Fibroblast of skin of right quadriceps (primary cell): ENCODE measurements at places on chromosomes 5 and 9.

DNA sequence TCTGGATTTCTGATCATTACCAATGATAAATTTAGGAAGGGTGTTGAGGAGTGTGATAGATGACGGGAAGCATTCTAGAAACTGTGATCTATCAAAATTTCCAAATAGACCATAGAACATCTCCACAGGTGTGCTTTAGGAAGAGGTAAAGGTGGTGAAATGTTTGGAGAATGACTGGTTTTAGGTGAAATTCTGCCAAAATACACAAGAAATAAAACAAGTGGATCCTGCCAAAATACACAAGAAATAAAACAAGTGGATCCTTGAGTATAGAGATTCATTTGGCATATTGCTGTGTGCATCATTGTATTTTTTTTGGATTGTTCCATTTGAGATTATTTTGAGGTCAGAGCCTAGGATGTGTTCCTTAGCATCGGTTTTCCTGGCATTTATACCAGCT, 88.3 kb upstream of the CTNND2 start:
- no peak for DNase-seq

DNA sequence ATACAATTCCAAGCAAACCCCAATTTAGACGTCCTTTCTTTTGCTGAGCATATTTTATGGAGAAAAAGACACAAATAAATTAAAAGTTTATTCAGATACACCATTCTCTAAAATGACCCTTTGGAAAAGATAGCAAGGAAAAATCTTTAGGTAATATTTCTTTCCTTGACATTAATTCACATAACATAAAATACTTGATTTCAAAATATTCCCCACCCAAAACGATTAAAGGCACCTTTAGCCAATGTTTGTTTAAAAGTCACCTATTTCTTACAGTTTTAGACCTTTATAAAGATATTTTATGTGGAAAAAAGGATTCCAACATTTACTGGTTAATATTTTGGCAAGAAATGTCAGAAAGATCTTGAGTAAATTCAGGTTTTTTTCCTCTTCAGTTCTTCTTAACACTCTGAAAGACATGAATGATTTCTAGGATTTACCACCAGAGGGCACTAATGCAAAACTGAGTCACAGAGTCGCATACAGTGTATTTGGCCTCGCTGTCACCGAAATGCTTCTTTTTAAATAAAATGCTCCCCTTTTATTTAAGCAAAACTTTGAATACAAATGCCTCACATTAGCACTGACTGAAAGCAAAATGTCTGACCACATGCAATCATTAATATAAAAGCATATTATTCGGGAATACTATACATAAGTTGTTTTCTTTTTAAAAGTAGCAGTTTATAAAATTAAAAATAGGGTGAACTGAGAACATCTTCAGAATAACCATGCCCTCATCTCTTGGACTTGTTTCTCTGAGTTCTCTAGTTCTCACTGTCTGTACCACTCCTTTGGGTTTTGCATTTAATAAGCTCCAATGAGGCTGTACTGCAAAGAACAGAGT, 122.5 kb downstream of the SLC1A3 start:
- peak; percentile 61 for DNase-seq

- peak; percentile 83 for DNase-seq
Measured at GRCh38 chr5:135944967-135945560, 9.7 kb downstream of the LECT2 start.

DNA sequence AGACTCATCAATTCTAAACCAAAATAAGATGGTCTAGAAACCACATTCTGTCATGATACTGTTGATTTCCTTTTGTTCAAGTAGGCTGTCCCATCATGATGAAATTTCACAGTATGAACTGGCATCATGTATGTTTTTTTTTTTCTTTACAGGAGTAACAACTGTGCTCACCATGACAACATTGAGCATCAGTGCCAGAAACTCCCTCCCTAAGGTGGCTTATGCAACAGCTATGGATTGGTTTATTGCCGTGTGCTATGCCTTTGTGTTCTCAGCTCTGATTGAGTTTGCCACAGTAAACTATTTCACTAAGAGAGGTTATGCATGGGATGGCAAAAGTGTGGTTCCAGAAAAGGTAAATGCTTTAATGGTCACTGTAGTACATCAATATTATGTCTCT, 47.6 kb downstream of the GABRA1 start:
- no peak for DNase-seq

DNA sequence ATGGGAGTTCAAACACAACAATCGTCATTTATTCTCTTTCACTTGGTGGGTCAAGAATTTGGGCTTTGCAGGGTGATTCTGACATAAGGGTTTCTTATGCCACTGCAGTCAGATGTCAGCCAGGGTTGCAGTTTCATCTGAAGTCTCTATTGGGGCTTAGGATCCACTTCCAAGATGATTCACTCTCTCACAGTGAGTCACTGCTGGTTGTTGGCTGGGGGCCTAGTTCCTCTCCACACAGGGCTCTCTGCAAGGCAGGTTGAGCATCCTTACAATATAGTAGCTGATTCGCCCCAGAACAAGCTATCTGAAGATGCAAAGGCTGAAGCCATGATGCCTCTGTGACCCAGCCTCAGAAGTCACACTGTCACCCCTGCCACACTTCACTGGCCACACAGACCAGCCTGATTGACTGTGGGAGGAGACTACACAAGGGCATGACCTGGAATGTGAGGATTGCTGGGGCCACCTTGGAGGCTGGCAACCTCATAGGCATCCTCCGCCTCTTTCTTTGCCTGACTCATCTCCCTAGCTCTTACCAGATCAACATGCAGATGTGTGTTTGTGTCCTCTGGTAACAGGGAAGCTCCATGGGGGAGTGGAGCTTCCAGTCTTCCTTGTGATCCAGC, 4.5 kb upstream of the CARD19 start:
- DNase-seq = peak; percentile 80

DNA sequence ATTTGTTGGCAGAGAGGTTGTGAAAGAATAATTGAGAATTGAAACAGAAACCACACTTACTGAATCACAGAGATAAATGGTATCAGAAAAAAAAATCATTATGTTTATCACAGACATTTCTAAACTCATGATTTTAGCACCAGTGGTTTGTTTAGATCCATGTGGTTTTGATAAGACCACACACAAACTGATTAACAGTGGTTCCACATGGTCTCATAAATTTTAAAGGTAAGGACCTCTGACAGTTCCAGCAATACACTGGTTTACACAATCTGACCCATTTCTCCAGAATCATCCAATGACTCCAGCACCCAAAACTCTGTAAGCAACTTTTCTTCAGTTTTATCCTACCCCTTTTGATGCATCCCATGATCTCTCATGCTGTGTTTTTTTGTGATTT, 261.2 kb downstream of the ANXA1 start:
- DNase-seq = no peak

DNA sequence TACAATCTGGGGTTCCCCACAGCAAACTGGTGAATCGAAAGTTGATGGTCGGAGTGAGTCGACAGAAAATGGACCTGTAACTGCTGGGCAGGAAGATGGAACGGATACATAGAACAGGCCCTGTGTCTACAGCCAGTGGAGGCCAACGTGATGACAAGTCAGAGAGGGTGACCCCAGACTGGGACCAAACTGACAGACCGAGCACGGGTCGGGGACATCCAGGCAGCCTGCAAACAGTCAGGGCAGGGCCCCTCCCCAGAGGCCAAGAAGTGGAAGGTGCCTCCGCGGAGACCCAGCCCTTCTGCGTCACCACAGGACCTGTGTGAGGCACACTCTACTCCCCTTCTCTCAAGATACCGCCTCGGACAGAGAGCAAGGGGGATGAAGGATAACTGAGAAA, 25.1 kb upstream of the FANCC start:
- no peak for DNase-seq

- DNase-seq = no peak
Measured at GRCh38 chr5:40995801-40996586, 75.1 kb downstream of the MROH2B start.

- DNase-seq = no peak
Measured at GRCh38 chr5:74093561-74093960, 467.6 kb downstream of the ARHGEF28 start.

- DNase-seq = no peak
Measured at GRCh38 chr5:155402927-155403640, 389.5 kb downstream of the KIF4B start.

GRCh38 chr9:136292026-136292538, 11.8 kb downstream of the CCDC187 start:
- DNase-seq = no peak

DNA sequence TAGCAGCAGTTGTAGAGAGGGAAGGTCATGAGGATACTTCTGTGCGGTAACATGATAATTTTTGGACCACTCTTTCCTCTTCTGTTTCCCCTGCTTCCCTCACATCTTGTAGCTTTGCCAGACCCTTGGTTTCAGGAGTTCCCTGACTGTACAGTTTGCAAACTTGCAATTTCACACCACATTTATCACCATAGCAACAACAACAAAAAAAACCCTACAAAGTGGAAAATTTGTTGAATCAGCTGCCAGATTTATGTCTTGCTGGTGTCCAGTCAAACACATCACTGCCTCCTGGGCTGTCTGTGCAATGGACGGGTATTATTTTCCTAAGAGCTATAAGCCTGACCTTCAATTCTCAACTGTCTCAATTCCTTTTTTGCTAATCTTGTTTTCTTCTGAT, 751.6 kb downstream of the TLR4 start:
- DNase-seq = no peak

DNA sequence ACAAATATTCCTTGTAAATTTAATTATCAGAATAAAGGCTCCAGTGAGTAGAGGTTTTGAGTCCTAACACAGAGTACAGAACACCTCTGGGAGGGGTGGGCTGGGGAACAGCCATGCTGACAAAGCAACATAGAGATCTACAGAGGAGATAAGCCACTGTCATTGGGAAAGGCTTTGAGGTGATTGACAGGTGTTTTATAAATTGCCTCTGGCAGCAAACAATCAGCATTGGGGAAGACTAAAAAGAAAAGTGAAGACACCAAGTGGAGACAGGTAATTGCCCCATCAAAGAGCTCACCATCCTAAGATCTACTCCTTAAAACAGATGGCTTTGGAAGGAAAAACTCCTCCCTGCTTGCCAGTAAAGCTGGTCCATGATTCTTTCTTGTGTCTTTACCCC, 189.7 kb upstream of the TLE4 start:
- DNase-seq = no peak

GRCh38 chr5:145965804-145966203, 29.4 kb downstream of the SH3RF2 start:
- no peak for DNase-seq

GRCh38 chr9:72635197-72635596, 113.8 kb downstream of the TMC1 start:
- DNase-seq = no peak

DNA sequence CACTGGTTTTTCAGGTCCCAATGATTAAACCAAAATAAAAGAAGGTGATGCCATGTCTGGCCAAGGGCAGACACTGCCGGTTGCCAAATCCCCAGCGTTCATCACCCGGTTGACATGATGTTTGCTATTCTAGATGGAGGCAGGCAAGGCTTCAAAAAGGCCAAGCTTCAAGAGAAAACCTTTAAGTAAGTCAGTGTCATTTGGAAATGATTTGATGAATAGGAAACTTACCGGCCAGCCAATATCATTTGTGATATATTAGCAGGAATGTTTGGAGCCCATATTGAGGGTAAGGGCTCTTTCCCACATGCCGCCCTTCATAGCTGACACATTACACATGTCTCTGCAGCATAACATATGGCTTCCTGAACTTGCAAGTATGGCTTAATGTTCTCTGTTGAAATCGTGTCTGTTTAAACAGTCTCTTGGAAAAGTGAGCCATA, 89.5 kb upstream of the TTC23L start:
- peak; percentile 96 for DNase-seq

GRCh38 chr5:137563301-137563645, 64.1 kb upstream of the SPOCK1 start:
- no peak for DNase-seq

DNA sequence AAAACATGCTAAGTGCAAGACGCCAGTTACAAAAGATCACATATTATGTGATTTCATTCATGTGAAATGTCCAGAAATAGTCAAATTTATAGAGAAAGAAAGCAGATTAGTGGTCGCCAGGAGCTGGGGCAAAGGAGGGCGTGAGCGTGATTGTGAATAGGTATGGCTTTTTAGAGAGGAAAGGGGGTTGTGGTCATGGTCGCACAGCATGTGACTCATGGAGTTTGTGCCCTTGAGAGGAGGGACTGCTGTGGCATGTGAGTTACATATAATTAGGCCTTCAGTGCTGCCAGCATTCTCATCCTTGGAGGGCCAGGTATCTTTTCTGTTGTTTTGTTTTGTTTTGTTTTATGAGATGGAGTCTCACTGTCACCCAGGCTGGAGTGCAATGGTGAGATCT, 21.2 kb upstream of the MARCHF6 start:
- DNase-seq = no peak

DNA sequence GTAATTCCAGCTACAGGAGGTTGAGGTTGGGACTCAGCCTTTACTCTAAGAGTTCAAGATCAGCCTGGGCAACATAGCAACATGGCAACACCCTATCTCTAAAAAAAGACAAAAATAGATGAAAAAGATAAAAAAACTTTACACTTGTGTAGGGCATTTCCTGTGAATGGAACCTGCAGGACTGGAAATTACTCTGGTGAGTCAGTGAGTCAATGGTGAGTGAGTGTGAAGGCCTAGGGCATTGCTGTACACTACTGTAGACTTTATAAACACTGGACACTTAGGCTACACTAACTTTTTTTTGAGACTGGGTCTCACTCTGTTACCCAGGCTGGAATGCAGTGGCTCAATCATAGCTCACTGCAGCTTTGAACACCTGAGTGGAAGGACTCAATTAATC, 19.5 kb upstream of the ARSI start:
- peak; percentile 42 for DNase-seq

- DNase-seq = peak; percentile 26
Measured at GRCh38 chr5:58458743-58459145, 1.1 kb downstream of the PLK2 start.

DNA sequence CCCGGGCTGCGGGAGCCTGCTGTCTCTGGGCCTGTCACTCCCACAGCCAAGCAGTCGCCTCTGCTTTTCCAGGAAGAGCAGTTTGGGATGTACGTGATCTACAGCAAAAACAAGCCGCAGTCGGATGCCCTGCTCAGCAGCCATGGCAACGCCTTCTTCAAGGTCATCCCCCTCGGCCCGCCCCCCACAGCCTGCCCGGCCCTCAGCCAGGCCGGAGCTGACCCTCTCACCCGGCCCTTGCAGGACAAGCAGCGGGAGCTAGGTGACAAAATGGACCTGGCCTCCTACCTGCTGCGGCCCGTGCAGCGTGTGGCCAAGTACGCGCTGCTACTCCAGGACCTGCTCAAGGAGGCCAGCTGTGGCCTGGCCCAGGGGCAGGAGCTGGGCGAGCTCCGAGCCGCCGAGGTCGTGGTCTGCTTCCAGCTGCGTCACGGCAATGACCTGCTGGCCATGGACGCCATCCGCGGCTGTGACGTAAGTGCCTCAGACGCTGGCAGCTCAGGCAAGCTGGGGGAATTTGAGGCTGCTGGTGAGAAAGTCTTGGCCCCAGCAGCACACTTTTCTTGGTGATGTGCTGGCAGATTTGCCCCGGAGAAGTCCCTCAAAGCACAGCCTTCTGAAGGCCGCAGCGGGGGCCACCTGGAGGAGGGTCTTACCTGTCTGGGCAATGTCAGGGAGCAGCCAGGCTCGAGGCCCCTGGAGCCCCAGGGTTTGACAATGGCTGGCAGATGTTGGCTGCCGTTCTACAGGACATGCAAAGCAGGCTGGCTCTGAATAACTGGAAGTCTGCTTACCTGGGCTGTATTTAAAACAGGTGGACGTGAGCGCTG, 20.1 kb upstream of the LRRC14B start:
- no peak for DNase-seq
